ENCODE measurements at places on chromosomes 1 and 21.

DNA sequence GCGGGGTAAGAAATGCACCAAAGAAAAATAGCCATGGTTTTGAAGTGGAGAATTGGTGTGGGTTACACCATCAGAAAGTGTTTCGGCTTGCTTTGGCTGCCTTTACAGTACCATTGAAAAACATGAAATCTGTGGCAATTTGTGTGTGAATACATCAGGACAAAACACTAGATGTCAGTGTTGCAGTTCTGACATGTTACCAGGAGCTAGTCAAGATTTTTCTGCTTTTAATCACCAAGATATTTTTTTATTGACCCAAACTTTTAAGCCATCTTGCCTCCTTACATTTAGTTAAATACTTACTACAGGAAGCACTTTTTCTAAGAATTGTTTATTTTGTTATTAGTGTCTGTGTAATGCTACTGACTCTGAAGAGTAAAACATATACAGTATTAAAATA, 14.3 kb downstream of the RRP15 start:
- no peak for DNase-seq

- DNase-seq, result no peak
Measured at GRCh38 chr1:10583641-10584040, 108.9 kb downstream of the PEX14 start.

GRCh38 chr1:41355356-41355755, 5.9 kb upstream of the FOXO6 start:
- no peak for DNase-seq

GRCh38 chr1:206000641-206001339, 2.4 kb downstream of the RAB7B start:
- DNase-seq, result no peak

DNA sequence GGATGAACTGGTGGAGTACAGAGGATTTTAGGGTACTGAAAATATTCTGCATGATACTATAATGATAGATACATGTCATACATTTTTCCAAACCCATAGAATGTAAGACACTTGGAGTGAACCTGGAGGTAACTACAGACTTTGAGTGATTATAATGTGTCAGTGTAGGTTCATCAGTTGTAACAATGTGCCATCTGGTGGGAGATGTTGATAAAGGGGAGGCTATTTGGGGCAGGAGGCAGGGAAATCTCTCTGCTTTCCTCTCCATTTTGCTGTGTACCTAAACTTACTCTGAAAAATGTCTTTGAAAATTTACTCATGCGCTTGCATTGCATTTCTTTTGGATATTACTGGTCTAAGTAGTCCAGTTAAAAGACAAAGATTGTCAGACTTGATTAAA, 35.2 kb downstream of the PTBP2 start:
- no peak for DNase-seq

- peak; percentile 80 for DNase-seq
Measured at GRCh38 chr1:84995484-84996334, 1.2 kb downstream of the MCOLN2 start.

GRCh38 chr1:206829875-206830274, 35.5 kb upstream of the IL20 start:
- no peak for DNase-seq

DNA sequence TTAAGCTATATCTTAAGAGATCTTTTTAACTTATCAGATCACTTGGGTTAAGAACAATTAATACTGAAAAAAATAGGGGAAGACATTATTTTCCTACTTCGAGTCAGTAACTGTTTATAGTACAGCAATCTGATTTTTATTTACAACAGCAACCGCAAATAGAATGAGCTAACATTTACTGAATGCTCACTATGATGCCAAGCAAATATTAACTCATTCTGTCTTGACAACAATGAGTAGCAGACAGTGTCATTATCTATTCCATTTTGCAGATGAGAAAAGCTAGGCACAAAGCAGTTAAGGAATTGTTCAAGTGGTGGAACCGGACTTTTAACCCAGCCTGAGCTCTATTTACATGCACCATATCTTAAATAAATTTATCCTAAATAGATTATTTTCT, 273.7 kb downstream of the NTNG1 start:
- no peak for DNase-seq

GRCh38 chr21:16426936-16427335, 697.2 kb downstream of the USP25 start:
- no peak for DNase-seq

DNA sequence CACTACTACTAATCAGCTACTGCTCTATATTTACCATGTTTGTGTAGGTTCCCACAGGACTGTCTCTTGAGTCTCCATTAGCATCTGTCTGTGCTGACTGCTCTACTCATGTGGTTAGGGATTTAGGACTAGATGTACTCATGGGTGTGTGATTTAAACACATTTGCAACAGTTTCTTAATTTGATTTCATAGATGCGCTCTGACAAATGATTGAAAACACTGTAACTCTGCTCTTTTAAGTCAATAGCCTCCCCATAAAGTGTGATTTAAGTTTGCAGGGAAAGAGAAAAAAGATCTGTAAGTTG, 809.3 kb downstream of the NCAM2 start:
- no peak for DNase-seq

DNA sequence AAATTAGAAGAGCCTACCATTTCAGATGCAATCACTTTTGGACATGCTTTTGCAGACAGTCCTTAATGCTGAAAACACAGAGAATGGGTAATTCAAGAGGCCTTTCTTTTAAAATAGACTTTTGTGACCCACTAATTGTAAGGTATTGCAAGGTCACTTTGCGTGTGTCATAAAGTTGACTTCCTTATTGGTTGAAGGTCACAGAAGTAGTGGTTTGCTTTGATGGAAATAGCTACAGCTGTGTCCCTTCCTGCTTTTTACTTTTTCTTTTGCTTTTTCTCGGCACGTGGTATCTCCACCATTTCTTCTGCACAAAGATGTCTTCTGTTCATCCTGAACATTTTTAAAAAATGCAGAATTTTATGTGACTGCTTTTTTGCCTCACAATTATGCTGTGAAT, 146.8 kb downstream of the DYRK1A start:
- DNase-seq, result no peak

DNA sequence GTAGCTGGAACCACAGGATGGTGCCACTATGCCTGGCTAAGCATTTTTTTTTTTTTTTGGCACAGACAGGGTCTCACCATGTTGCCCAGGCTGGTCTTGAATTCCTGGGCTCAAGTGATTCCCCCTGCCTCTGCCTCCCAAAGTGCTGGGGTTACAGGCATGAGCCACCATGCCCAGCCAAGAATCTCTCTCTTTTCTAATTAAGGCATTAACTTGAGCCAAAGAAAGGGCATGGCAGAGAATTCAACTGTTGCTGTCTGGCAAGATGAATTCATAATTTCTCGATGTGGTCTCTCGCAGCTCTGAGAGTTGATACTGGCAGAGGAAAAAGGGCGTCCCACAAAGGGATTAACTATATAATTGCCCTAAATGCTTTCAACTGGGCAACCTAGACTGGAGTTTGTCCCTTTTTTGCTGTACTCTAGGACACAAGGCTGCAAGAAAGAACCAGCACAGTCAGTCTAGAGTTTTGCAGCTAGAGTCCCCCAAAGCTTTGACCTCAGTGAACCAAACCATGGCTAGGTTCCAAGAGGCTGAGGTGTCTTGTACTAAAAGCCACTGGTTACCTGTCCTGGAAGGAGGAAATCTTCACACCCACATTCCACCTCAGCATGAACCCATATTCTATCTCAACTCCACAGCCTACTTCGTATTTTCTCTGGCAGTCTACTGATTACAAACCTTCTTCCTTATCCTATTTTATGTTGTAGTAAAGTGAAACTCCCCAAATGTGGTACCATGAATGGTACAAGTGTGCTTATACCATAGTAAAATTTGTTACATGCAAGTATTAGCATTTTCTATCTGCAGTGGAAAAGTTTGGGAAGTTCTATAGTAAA, 51.2 kb downstream of the OPTC start:
- no peak for DNase-seq

DNA sequence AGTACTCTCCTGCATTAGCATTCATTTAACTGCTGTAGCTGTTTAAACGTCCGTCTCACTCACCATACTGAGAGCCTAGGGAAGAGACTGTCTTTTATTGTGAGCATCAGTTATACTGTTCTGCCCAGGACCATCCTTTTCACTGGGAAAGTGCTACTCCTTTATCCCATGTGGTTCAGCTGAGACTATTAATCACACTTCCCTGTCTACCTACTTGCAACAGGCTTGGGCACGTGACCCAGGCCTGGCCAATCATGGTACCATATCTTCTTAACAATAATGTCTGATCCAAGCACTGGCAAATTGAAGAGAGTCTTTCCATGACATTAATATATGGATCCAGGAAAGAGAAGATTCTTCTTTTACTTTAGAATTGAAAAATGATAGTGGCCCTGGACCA, 108.1 kb downstream of the TM2D1 start:
- DNase-seq, result no peak

DNA sequence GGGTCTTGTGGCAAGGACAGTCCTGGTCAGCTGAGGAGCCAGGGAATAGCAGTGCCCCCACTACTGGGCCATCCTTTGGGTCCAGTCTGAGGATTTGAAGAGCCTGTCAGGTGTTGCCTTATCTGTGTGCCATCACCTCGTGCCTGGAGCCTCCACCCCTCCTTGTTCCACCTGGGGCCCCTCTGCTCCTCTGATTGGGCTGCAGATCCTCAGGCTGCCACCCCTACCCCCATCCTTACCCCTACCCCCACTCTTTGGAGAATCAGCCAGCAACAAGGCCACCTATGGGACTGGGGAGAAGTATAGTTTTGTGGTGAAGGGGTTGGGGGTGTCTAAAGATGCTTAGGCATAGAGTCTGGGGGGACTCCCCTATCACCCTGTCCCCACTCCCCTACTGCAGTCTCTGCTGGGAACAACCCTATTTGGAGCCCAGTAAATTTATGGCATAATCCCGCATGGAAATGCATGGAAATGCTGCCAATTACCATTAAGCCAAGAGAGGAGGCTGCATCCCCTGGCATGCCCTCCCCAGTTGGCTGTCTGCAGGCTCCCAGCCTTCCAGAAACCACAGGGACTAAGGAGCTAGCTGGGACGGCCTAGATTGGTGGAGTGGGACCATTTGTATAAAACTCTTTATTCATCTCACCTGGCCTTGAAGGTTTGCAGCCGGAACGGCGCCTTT, 142.7 kb upstream of the CSF3R start:
- DNase-seq, result no peak

- DNase-seq, result peak; percentile 56
Measured at GRCh38 chr1:224333309-224333926, 3.4 kb upstream of the NVL start.

- DNase-seq, result no peak
Measured at GRCh38 chr1:156707417-156708217, 2.2 kb upstream of the CRABP2 start.

Measured in GM20000 (cell line).